ENCODE measurements at places on chromosomes 4 and X. TPM values are rescaled to one million over a fixed set of nuclear protein-coding genes. Genes with fewer than 3 reads are reported as not detected.

The CCDC110 gene
- total RNA-seq: not detected

The SMIM10L2A gene
- total RNA-seq: 1.5 TPM

The CYSLTR1 gene
- total RNA-seq: 0.90 TPM

The TRIM2 gene
- total RNA-seq: 25.7 TPM

The NALF2 gene
- total RNA-seq: not detected

The ZMAT1 gene
- 26.7 TPM for total RNA-seq

The CT45A10 gene
- not detected for total RNA-seq

The PASD1 gene
- total RNA-seq: not detected

The EVC2 gene
- 37.3 TPM for total RNA-seq

The KIAA1210 gene
- not detected for total RNA-seq

The SPIN2A gene
- 1.7 TPM for total RNA-seq

The STAG2 gene
- total RNA-seq: 71.7 TPM

The SLC2A9 gene
- 2.7 TPM for total RNA-seq

The SETD7 gene
- 49.2 TPM for total RNA-seq
